ENCODE measurements at places on chromosomes 3 and 15.
A peak's percentile ranks its signal among the peaks of the same experiment; 100 is the strongest.

- no peak for DNase-seq
Observed at GRCh38 chr3:65381496-65382010, 657.2 kb downstream of the MAGI1 start.

GRCh38 chr3:33076952-33077351 lies 20.0 kb downstream of the GLB1 start:
- DNase-seq: no peak

- DNase-seq: no peak
Observed at GRCh38 chr3:72820415-72820814, 27.8 kb downstream of the SHQ1 start.

DNA sequence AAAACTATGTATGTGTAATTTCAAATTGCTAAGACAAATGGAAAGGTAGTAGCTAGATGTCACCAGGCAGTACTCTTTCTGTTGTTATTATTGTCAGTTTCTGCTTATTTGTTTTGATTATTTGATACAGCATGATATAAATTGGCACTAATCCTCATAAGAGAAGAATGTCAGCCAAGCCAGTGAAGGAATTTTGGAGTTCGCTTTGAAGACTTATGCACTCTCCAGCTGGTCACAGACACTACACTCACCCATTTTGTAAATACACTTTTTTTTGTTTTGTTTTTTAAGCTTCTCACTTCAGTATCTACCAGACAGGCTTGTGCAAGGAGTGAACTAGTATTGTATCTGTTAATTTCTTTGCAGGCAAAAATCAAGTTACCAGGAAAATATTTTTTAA lies 180.2 kb upstream of the TTC14 start:
- DNase-seq: no peak

- DNase-seq: peak; percentile 19
Observed at GRCh38 chr3:188975600-188976314, 196.0 kb upstream of the TPRG1 start.

DNA sequence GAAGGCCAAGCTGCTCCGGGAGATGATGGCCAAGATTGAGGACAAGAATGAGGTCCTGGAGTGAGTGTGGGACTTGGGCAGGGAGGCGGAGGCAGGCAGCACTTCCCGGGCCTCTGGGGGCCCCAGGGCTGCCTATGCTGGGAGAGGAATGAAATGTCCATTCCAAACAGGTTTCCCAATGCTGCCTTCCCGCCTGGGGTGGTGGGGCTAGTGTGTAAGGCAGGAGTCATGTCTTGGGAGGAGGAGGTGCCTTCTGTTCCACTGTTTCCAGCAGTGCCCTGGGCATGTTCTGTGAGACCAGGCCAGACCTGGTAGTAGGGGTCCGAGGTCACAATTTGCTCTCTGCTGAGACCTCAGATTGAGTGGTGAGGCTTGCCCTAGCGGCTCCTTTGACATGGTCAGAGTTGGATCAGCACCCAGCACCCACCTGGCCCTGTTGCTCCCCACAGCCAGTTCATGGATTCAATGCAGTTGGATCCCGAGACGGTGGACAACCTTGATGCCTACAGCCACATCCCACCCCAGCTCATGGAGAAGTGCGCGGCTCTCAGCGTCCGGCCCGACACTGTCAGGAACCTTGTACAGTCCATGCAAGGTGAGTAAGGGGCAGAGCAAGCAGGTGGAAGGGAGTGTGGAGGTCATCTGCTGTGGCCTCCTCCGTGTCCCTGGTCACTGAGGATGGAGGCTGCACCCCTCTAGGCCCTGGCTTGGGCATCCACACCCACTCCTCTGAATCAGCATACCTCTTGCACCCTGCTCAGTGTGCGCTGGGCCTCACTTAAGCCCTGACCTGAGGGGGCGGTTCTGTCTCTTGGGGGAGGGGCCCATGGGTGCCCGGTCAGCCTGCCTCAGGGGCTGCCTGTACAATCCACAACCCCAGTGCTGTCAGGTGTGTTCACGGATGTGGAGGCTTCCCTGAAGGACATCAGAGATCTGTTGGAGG lies 27.3 kb downstream of the PTPN23 start:
- DNase-seq: no peak

GRCh38 chr15:39682366-39682765 lies 100.3 kb downstream of the FSIP1 start:
- no peak for DNase-seq

DNA sequence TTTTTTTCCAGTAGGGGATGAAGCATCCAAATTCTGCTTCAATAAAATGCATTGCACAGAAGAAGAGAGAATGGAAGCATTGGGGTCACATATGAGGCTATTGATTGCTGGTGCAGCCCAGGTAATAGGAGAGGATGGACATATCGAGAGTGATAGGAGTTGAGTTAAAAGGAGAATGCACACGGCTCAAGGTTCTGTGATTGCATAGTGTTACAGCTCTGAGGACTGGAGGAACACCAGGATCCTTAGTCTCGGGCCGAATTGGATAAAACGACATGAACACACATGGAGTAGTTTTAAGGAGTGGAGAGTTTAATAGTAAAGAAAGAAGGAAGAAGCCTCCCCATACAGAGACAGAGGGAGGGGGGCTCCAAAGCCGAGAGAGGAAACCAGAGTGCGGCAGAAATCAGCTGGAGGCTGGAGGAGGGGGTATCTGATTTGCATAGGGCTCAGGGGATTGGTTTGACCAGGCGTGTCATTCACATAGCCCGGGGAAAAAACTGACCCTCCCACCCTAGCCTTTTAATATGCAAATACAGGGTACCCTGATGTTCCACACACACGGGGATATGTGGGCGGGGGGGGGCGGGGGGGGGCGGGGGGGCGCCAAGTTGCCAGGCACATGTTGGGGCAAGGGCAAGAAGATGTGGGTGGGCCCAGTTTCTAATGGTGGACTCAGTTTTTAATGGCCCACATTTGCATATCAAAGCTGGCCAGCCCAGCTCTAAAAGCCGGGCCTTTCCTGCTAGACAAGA lies 156.9 kb downstream of the AGBL1 start:
- no peak for DNase-seq

DNA sequence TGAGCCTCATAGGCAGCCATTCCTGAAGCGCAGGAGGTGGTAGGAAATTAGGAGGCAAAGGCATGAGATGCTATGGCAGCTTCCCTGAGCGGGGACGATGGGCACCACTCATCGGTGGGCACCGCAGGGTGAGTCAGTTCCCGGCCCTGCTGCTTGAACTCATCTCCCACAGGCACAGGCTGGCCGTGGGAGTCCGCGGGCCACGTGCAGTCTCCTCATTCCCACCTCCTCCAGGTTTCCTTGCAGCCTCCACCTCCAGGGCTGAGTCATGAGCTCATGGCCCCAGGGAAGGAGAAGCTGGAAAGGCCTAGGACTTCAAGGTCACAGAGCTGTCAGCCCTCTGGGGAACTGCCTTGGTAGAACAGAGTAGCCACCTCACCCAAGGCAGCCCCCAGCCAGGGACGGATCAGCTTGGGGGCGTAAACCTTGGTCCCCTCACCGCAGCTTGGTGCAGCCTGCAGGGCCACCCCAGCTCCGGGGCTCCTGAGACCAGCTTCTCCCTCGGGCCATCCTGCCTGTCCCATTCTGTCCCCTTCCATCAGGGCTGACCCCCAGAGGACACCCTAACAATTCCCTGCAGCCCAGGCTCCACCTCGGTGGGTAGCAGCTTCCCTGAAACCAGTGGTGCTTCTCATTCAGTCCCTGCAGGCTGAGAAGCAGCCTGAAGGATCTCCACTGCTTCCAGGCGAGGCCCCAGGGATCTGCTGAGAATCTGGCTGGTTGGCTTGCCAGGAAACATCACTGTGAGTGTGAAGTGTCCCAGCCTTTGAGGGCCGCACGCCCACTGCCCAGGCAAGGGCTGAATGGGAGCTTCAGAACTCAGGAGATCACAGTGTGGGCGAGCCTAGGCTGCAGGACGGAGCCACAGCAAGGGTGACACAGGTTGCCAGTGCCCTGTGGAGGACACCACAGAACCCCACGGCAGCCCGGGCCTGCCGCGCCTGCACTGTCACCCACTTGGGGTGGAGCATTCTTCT lies 150.7 kb upstream of the MEF2A start:
- no peak for DNase-seq

GRCh38 chr3:66469220-66469640 lies 31.6 kb downstream of the LRIG1 start:
- DNase-seq: no peak
